Activated CD8-positive, alpha-beta memory T cell treated with anti-CD3 and anti-CD28 coated beads, Interleukin-2, amount 50 U/mL, for 48 hours (primary cell): ENCODE measurements at places on chromosomes 7 and 10.

- no peak for DNase-seq
Measured at GRCh38 chr7:63047546-63047945, 951.1 kb upstream of the ZNF722 start.

DNA sequence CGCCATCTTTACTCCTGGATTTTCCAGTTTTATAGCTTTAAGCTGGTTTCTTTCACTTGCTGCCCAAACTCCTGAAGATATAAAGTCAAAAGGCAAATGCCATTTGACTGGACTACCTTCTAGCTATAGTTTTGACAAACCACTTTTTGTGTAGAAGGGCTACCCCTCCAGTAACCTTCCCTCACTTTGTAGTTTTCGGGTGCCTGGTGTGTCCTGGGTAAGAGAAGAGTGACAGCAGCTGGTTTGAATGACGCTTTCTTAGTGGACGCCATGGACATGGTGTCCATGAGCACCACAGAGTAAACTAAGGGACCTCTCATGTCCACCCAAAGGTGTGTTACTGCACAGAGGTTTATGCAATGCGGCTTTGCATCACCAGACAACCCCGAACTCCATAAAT lies 21.2 kb upstream of the PITRM1 start:
- DNase-seq = no peak

DNA sequence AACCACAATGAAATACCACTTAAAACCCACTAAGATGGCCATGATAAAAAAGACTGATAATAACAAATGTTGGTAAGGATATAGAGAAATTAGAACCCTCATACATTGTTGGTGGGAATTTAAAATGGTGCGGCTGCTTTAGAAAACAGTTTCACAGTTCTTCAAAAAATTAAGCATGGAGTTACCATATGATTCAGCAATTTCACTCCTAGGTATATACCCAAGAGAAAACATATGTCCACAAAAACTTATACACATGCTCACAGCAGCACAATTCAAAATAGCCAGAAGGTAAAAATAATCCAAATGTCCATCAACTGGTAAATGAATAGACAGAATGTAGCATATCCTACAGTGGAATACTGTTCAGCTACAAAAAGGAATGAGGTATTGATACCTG lies 30.0 kb downstream of the ATXN7L1 start:
- no peak for DNase-seq

DNA sequence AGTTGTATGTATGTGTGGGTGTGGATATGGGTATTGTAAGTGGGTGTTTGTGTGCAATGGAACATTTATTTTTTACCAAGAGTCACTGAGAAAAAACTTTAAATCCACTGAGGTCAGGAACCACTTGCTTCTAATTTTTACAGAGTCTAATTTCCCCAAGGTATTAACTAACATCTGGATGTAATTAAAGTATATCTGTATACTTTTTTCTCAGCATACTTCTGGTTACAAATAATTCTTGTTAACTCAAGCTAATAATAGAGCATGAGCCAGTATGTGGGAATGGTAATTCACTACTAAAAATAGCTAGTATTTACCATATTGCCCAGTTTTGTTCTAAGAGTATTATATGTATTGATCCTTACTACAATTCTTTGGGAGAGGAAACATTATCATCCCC lies 24.6 kb upstream of the STEAP4 start:
- no peak for DNase-seq

DNA sequence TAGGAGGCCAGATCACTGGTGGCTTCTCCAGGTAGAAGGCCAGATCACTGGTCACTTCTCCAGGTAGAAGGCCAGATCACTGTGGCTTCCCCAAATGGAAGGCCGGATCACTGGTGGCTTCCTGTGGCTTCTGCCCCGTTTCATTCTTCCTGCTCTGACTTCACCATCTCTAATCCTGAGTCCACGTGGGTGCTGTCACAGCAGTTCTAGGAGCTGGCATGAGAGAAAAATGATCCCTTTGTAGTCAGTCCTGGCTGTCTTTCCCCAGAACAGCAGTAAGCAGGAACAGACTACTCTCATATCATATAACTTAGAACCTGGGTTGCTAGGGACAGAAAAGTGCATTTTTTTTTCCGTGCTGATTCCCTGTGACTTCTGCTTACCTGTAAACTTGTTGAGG lies 90.9 kb downstream of the ACTR3B start:
- no peak for DNase-seq

- DNase-seq = peak; percentile 93
Measured at GRCh38 chr10:73879296-73880173, 5.2 kb upstream of the CAMK2G start.

DNA sequence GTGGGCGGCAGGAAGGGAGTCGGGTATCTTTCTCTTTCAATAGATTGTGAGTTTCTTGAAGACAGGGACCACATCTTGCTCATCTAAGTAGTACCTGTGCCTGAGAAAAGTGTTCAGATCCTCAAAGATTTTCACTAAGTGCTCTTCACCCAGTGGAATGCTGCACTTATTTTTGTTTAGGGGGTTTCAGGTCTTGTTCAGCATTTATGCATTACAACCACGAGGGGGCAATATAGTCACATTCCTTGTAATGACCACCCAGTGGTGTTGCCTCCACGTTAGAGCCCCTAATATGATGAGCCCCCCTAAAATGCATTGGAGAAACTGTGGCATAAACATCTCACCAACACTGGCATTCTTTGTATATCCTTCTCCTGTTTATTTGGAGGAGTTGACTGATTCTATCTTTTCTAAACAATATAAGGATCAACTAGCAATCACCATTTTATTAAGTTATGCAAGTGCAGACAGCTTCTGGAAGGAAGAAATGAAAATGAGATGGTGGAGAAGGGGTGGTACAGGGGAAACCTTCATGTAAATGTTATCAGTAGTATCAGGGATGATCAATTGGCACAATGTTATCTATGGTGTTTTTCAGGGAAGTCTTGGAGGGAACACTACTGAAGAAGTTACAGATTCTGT lies 3.1 kb upstream of the PAPSS2 start:
- no peak for DNase-seq

DNA sequence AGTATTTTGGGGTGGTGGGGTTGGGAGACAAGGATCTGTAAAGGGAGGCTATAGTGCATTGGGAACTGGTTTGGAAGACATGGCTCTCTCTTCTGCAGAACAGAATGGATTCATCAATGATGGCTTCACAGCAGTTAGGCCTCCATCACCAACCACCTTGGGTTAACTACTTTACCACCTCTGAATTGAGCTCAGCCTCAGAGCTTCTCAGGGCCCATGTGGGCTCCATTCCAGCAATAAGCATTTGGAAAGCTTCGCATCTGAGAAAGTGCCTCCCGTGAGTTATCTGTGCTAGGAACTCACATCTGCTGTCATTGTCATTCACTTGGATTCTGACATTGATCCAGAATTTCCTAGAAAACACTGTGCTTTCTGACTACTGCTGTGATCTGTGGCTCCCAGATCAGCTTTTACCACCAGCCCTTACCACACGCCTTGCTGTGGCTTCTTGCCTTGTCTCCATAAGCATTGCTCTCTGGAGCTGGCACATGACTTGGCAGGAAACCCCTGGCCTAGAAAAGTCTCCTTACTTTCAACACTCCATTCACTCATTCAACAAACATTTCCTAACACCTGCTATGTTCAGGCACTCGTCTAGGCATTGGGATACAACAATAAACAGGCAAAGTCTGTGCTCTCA lies 70.7 kb upstream of the ADO start:
- DNase-seq = no peak

GRCh38 chr7:71843676-71844075 lies 568.5 kb downstream of the CALN1 start:
- DNase-seq = no peak

GRCh38 chr10:121899727-121900126 lies 28.1 kb downstream of the ATE1 start:
- no peak for DNase-seq

DNA sequence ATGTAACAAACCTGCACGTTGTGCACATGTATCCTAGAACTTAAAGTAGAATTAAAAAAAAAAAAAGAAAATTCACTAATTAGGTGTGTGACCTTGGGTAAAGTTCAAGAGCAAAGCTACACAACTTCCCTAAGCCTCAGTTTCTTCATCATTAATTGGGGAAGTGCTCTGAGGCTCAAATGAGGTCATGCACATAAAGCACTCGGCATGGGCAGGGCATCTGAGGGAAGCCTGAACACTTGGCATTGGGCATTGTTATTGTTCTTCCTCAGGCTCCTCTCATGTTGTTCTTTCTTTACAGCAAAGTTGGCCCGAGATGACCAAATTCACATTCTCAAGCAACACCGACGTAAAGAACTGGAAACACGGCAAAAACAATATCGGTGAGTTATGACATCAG lies 21.5 kb downstream of the ALOX5 start:
- no peak for DNase-seq

GRCh38 chr7:157432541-157432956 lies 95.7 kb downstream of the DNAJB6 start:
- DNase-seq = no peak

- DNase-seq = no peak
Measured at GRCh38 chr7:10770176-10770575, 203.5 kb upstream of the PHF14 start.

GRCh38 chr7:45325378-45325777 lies 167.8 kb downstream of the RAMP3 start:
- DNase-seq = no peak
